BJ (cell line): ENCODE measurements at places on chromosomes 5 and 9. TPM values are rescaled to one million over a fixed set of nuclear protein-coding genes. Genes with fewer than 3 reads are reported as not detected.

CDHR2 gene
- not detected in 2 replicates for polyA plus RNA-seq

CMBL gene
- 23.8 and 29.9 TPM in 2 replicates for polyA plus RNA-seq

FOXI1 gene
- polyA plus RNA-seq: not detected in 2 replicates

- DNase-seq: no peak
Observed at GRCh38 chr5:73815631-73816030, 189.6 kb downstream of the ARHGEF28 start.

DNA sequence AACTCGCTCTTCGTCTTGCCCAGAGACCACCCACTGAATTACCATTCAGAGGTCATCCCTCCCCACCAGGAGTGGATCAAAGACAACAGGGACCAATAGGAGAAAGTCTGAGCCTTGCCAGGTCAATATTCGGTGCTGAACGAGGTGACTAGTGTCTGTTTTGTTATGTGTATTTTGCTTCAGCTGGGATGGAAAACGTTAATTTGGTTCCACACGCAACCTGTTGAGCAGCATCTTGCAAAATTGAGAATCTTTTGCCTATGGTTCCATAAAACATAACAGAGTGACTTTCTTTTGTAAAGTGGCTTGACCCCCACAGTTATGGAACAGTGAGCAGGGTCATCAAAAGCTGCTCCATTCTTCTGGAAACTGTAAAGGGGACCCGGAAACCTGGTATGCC is 168.4 kb downstream of the MSX2 start:
- no peak for DNase-seq

GRCh38 chr5:16669776-16670175 is 53.0 kb upstream of the RETREG1 start:
- no peak for DNase-seq
